Stimulated activated CD8-positive, alpha-beta memory T cell treated with anti-CD3 and anti-CD28 coated beads, Interleukin-4, amount 100 ng/mL, for 4 hours (primary cell): ENCODE measurements at places on chromosomes 2 and 18.

- no peak for DNase-seq
Observed at GRCh38 chr2:127039387-127040031, 67.4 kb downstream of the BIN1 start.

DNA sequence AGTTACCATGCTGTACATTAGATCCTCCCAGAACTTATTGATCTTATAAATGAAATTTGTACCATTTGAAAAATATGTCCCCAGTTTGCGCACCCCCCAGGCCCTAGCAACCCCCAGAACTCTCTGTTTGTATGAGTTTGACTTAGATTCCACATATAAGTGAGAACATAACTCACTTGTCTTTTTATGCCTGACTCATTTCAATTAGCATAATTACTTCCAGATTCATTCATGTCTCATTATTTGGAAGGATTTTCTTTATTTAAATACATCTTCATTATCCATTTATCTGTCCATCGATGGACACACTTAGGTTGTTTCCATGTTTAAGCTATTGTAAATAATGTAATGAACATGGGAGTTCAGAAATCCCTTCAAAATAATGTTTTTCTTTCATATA lies 705.9 kb downstream of the CCDC85A start:
- DNase-seq: no peak

DNA sequence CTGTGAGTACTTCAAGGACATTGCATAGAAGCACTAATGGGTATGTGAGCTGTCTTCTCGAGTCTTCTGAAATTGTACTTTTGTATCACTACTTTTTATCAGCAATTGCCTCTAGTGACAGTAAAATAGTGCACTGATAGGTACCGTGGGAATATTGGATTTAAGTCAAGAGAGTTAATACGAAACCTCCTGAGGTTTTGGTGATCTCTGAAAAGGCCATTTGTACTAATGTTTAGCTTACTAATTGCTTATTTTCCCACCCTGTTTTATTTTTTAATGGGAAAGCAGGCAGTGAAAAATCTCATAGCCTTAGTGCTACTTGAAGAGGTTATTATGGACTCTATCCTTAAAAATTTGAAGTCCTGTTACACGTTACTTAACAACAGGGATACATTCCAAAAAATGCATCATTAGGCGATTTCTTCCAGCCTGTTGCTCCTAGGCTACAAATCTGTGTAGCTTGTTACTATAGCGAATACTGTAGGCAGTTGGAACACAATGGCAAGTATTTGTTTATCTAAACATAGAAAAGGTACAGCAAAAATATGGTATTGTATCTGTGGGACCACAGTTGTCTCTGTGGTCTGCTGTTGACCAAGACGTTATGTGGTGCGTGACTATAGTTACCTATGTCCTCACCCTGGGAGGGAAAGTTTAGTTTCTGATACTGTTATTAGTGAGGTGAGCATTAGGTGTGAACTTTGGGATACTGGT lies 65.9 kb downstream of the CAB39 start:
- DNase-seq: no peak

DNA sequence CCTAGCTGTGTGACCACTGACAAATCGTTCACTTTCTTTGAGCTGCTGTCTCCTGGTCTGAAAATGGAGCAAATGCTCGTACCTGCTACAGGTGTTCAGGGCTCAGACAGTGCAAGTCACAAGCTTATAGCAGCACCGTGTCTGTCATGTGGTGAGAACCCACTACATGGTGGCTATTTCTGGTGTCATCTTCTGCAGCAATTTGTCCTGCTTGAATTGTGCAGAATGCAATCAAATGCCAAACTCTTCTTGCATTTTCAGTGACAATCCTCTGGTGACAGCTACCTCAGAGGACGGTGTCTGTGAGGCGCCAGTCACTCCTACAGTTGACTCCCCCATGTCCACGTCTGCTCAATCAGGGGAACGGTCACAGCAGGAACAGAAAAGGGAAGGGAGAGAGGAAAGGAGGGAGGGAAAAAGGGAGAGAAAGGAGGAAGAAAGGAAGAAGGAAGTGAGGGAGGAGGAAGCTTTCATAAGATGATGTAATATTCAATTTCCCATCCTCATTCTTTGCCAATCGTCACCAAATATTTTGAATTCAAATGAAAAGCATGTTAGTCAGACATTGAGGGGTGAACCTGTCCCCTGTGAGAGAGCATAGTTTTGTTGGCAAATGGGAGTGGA lies 122.2 kb downstream of the BCL2 start:
- DNase-seq: no peak

DNA sequence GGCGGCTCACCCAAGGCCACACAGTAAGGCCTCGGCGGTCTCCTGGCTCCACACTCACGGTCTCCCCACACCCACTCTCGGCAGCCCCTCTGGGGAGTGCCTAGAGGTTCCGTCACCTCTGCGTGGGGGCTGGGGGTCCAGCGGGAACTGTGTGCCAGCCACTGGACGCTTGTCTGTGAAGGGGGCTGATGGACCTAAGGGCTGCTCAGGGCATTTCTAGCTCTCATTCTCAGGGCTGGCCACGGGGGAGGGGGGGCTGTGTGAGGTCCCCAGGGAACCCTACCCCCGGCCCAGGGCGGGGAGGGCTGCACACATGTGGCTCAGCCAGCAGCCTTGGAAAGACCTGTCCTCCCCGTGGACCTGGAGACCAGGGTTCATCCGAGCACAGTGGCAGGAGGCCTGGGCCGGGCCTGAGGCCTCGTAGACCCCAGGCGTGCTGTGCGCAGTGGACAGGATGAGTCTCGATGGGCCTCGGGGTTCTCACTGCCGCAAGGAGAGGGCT lies 27.1 kb upstream of the ODC1 start:
- DNase-seq: no peak

GRCh38 chr2:221779614-221780067 lies 207.5 kb upstream of the EPHA4 start:
- no peak for DNase-seq

GRCh38 chr2:156891609-156892008 lies 365.9 kb upstream of the GALNT5 start:
- DNase-seq: no peak

DNA sequence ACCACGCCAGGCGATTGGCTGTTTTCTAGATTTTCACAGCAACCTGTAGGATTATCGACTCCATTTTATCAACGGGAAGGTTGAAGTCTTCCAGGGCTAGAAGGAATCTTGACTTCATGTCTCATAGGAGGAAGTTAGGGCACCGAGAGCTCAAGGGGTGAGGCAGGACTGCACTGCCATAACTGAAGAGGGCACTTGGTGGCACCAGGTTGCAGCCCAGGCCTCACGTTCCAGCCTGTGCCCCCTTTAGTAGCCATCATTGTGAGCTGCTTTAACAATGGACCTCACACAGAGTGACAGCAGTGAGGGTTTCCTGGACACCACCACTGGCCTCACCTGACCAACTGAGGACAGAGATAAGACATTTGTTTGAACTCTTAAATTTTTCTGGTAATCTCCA lies 22.9 kb upstream of the RPL37A start:
- no peak for DNase-seq

DNA sequence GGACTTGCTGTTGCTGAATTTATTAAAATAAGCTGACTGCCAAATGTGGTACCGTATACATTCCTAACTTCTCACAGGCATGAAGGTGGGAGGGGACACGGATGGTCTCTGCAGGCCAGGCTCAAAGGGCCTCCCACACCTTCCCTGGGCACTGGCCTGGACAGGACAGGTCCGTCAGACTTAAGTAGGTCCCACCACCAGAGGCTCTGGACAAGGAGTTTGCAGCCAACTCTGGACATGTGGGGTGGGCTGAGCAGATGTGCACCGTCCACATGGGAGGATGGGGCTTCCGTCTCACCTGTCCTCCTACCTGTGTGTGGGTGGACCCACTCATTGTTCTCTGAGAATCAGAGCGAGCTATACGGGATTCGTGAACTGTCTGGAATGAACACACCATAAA lies 8.2 kb downstream of the ODC1 start:
- DNase-seq: no peak

GRCh38 chr2:52976143-52976949 lies 791.3 kb upstream of the CHAC2 start:
- DNase-seq: no peak

DNA sequence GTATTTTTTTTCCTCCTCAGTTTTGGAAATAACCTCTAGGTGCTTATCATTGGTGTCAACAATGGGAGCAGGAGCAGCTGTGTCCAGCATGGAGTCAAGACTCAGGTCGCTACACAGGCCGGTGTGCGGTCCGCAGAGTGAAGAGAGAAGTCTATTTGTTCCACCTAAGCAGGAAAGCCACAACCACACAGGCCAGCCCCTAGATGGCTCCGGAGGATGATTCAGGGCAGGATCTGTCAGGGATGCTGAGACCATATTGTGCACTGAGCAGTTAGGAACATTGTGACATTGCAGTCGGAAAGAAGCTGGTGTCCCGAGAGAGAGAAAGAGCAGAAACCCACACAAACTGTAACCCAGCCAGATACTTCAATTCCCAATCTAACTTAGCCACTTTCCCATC lies 136.9 kb downstream of the GAREM1 start:
- no peak for DNase-seq

DNA sequence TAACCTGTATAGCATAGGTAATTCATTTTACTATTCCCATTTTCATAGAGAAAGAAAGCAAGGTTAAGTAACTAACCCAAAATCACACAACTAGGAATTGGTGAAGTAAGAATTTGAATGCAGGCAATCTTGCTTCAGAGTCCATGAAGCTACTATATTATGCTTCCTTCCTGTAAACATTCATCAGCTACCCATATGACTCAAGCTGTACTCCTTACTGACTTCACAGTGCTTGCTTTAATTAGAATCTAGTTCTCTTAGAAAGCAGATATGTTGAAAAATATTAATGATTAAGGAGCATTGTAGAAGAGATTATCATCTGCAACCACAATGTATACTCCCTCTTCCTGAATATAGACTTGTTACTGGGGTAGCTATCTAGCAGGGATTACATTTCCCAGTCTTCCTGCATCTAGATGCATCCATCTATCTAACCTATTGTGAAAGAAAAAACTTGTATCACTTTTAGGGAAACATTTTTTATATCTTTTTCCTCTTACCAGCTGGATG lies 961.6 kb upstream of the CHAC2 start:
- DNase-seq: no peak

DNA sequence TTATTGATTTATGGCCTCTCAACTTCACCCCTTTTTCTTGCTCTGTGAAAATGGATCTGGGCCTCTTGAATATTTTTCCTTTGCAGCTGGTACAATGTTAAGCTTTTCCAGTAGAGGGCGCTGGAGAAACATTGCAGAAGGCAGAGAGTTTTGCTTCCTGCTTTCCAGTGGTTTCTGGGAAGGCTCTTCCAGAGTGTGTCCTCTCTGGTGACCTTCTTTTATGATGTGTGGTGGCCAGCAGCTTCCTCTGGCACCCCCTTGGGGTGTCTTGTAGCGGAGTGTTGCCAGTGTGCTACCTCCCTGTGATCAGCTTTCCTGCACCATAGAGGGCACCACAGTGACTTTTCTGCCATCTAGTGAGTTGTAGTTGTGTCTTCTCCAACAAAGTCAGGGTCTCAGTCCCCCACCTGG lies 25.4 kb upstream of the MGAT5 start:
- DNase-seq: no peak

GRCh38 chr18:43506935-43507334 lies 229.6 kb upstream of the SYT4 start:
- DNase-seq: no peak

GRCh38 chr2:137249463-137250130 lies 484.3 kb downstream of the THSD7B start:
- DNase-seq: no peak

DNA sequence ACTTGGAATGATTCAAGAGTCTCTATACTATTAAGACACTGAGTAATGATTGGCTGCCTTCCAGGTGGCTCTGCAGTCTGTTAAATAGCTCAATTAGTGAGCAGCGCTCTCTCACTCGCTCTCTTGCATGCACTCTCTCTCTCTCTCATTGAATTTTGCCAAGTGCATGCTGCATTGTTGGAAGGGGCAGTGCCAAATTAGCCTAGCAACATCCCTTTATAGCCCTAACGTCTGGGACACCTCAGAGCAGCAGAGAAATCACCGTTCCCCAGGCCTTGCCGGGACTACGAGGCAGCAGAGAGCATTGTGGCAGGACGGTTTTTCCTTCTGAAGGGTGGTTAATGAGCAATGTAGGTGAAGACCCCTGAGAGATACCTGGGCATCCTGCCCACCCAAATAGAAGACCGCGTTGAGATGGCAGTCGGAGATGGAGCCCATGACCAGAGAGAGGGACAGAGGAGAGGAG lies 447.6 kb upstream of the POU3F3 start:
- DNase-seq: no peak
